Stimulated activated CD8-positive, alpha-beta memory T cell treated with anti-CD3 and anti-CD28 coated beads, Interleukin-15, amount 100 ng/mL, for 4 hours (primary cell): ENCODE measurements at places on chromosomes 7 and 10.

GRCh38 chr7:20153567-20153966 lies 63.6 kb downstream of the MACC1 start:
- DNase-seq: no peak

- no peak for DNase-seq
Observed at GRCh38 chr10:4181621-4182049, 396.6 kb upstream of the KLF6 start.

GRCh38 chr7:54788664-54789063 lies 29.7 kb upstream of the SEC61G start:
- no peak for DNase-seq

DNA sequence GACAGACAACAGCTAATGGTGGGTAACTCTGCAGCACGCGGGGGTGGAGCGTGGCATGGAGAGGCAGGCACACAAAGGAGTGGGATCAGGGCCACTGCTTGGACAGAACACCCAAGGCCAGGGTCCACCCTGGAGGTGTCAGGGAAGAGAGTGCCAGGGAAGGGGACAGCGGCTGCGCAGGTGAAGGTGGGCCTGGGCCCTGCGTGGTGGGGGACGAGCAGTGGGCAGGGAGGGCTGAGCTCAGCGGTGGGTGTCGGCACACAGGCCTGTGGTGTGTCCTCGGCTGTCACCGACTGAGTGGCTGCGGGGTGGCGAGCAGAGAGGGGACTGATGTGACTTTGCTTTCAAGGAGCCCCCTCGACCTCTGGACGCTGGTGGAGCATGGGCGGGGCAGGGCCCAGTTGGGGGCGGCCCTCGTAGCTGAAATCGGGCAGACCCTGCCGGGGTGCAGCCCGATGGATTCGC lies 8.4 kb upstream of the SCART1 start:
- no peak for DNase-seq

DNA sequence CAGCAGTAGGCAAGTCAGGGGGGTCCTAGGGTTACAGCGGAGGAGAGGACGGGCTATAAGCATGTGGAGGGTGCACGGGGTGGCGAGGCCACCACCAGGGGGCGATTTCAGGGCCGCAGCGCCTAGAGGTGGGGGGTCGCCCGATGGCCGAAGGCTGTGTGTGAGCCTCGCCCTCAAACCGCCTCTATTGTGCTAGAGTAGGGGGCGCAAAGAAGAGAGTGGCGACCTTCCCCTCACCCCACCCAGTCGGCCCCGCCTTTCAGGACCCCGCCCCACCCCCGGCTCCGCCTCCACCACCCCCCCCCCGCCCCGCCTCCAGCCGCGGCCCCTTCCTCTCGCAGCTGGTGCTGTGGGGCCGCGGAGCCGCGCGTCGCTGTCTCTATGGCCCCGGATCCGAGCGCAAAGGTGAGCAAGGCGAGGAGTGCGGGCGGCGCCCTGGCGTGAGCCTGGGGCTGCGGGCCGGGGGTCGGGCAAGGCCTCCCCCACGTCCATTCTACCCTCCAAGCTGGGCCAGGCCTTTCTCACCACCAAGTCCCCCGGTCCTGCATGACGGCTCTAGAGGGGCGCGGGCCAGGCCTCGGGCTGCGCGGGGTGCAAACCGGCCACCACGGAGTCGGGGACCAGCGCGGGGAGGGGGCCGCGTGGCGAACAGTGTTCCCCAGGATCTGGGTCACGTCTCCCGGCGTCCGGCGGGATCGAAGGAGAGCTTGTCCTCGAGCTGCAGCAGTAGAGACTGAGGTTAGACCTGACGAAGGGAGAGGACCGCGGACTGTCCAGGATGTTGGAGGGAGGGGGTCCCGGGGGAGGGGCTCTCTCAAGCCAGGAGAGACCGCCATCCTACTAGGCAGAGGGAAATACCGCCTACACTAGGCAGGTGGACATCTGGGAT lies at the start of gene SEMA4G:
SEMA4G (plus strand) TSS at position 318 of the 889 bp plus-strand sequence. CDS start 3,409 bp downstream, outside the sequence.
- no peak for DNase-seq

GRCh38 chr10:85651497-85651882 lies 715.1 kb downstream of the GRID1 start:
- DNase-seq: no peak

DNA sequence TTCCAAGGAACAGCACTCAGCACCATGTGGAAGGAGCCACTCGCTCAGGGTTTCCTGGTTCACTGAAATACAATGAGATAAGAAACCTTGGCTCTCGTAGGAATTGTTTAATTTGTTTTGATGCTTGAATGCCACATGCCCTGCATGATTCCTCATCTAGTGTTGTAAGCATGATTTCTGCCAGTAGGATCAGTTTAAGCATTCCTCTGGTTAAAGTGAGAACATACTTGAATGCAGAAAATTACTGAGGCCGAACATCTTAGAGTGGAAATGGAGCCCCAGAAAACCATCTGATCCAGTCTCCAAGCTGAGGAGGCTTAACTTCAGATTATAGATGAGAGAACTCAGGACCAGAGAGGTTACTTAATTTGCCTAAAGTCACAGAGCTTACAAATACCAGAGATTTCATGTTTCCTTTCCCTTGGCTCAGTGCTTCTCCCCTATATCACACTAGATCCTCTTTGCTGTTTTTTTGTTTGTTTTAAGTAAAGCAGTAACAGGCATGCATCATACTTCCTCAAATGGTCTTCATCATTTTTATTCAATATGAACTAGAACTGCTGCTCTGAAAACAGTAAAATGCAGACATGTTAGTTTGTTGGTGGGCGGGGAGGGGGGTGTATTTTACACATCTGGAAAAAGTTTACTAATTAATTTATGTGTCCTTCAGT lies 125.1 kb downstream of the ADAM12 start:
- DNase-seq: no peak

GRCh38 chr10:102068216-102068615 lies 3.1 kb downstream of the HPS6 start:
- no peak for DNase-seq
